ENCODE measurements at places on chromosomes 7 and 10. TPM values are rescaled to one million over a fixed set of nuclear protein-coding genes. Genes with fewer than 3 reads are reported as not detected.

SCIN gene
- 0.47 TPM for total RNA-seq

ADGRA1 gene
- total RNA-seq, result not detected

SYT15B gene
- total RNA-seq, result 0.14 TPM

PRLHR gene
- total RNA-seq, result not detected

IDI2 gene
- not detected for total RNA-seq

MYPN gene
- not detected for total RNA-seq

SPDYE16 gene
- total RNA-seq, result 0.14 TPM

PNLIPRP2 gene
- total RNA-seq, result not detected

CNPY1 gene
- not detected for total RNA-seq

CHN2 gene
- 1.6 TPM for total RNA-seq

MLXIPL gene
- not detected for total RNA-seq

PNLIPRP3 gene
- not detected for total RNA-seq

MAP3K8 gene
- 18.5 TPM for total RNA-seq

SEC31B gene
- total RNA-seq, result 14.6 TPM

HOGA1 gene
- total RNA-seq, result not detected

SPDYE5 gene
- not detected for total RNA-seq

WEE2 gene
- total RNA-seq, result not detected

PVRIG gene
- 34.5 TPM for total RNA-seq

HOXA10 gene
- total RNA-seq, result not detected

CCL24 gene
- not detected for total RNA-seq

PKD2L1 gene
- not detected for total RNA-seq

All from activated naive CD8-positive, alpha-beta T cell treated with anti-CD3 and anti-CD28 coated beads for 36 hours (primary cell).